ENCODE measurements at places on chromosomes 4 and X.

DNA sequence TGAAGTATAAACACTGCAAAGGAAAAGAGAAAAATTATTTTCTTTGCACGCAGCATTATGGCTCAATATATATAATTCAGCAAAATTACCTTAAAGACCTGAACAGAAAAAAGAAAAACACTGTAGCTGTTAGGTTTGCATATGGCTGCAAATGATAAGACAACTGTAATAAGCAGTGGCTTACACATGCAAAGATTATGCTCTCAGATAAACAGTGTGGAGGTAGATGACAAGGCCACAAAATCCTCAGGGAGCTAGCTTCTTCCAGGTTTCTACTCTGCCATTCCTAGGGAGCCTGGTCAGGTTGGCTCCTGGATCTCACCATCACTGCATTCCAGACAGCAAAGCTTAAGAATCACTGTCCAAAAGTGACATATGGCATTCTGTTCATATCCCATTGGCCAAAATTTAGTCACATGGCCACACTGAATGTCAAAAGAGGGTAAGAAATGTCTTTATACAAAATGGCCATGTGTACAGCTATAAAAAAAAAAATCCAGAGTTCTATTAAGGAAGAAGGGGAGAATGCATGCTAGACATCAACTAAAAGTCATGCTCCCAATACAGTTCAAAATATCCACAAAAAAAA is 195.2 kb upstream of the SLC7A11 start:
- no peaks in the 10 kb centered on the region for H3K36me3 ChIP-seq
- H3K4me1 ChIP-seq: no peaks in the 10 kb centered on the region
- no peak overlapping the region for H3K4me3 ChIP-seq

DNA sequence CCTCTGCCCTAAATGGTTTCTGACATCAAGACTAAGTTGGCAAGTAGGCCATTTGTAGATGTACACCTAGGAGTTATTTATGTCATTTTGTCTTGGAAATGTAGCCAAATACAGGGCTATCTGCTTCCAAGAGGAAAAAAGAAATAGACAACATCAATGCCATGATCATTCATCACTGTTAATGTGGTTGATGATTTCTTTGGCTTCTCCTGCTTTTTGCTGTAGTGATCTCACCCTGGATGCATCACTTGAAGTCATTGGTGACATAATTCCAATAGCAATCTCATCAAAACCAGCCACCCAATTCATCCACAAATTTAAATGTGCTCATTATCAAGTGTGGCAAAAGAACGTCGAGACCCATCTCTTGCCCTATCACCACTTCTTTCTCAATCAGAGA is 222.6 kb upstream of the PPARGC1A start:
- H3K27me3 ChIP-seq: no peaks in the 10 kb centered on the region
- no peak overlapping the region for H3K27ac ChIP-seq
- no peak overlapping the region for H3K4me3 ChIP-seq
- H3K36me3 ChIP-seq: no peaks in the 10 kb centered on the region
- no peak for DNase-seq
- no peaks in the 10 kb centered on the region for H3K4me1 ChIP-seq

DNA sequence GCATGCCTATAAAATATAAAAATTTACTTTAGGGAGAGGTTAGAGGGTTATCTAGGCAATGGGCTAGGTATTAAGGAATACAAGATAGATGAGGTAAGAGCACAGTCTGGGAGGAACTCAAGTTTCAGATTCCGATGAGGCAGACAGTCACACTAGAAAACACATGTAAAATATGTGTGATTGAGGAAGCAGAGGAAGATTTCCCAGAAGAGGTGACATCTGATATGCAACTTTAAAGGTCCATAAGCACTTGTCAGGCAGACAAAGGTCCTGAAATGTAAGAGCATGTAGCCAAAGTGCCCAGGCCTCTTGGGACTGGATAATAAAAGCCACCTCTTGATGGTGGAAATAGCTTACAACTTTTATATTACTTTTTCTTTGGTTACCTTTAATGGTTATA is 81.1 kb upstream of the AADAT start:
- H3K27ac ChIP-seq: no peak overlapping the region
- H3K4me1 ChIP-seq: no peaks in the 10 kb centered on the region
- H3K36me3 ChIP-seq: no peaks in the 10 kb centered on the region

- no peak overlapping the region for H3K27ac ChIP-seq
- H3K36me3 ChIP-seq: peaks cover 3% of the 10 kb centered on the region
- DNase-seq: no peak
- no peak overlapping the region for H3K4me3 ChIP-seq
These were observed 39.8 kb downstream of the XIAP start for GRCh38 chrX:123899701-123900100.

DNA sequence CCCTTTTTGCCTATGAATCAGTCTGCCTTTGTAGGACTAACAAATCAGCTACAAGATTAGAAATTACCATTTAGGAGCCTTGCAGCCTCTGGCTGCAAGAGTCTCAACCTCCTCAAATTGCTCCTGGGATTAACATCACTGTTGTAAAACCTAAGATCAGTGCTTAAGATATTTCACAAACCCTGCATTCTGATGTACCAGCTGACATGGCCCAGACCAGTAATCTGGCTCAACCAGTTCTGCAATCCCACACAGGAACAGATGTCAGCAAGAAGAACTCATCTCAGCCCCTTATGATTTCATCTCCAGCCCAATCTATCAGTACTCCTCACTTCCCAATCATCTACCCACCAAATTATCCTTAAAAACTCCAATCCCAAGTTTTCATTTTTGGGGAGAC is 32.5 kb upstream of the AADAT start:
- no peaks in the 10 kb centered on the region for H3K27me3 ChIP-seq
- H3K36me3 ChIP-seq: no peaks in the 10 kb centered on the region
- no peak for DNase-seq
- H3K4me1 ChIP-seq: no peaks in the 10 kb centered on the region
- no peak overlapping the region for H3K4me3 ChIP-seq

DNA sequence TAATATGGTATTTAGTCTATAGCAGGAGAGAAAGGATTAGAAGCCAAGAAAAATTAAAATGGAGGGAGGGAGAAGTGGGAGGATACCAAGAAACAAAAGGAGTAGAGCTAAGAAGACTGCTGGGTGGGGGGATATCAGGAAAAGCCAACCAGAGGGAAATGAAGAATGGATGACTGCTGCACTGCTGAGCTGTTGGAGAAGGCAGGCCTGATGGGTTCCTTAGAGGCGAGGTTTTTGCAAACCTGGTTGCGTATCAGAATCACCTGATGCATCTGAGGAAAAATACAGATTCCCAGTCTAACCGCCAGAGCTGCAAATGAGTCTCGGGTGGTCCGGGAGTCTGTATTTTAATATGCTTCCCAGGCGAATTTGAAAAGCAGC is 1.5 kb downstream of the PGRMC1 start:
- no peak overlapping the region for H3K27ac ChIP-seq
- H3K36me3 ChIP-seq: no peaks in the 10 kb centered on the region
- H3K27me3 ChIP-seq: no peaks in the 10 kb centered on the region
- H3K4me1 ChIP-seq: no peaks in the 10 kb centered on the region

- DNase-seq: no peak
- H3K4me3 ChIP-seq: no peak overlapping the region
- no peaks in the 10 kb centered on the region for H3K36me3 ChIP-seq
- no peak overlapping the region for H3K27ac ChIP-seq
- H3K4me1 ChIP-seq: peaks cover 3% of the 10 kb centered on the region
- no peaks in the 10 kb centered on the region for H3K27me3 ChIP-seq
These were observed 33.4 kb downstream of the SPRY1 start for GRCh38 chr4:123430031-123430430.

- no peaks in the 10 kb centered on the region for H3K36me3 ChIP-seq
- no peak for DNase-seq
- H3K27me3 ChIP-seq: no peaks in the 10 kb centered on the region
- no peak overlapping the region for H3K27ac ChIP-seq
- H3K4me1 ChIP-seq: no peaks in the 10 kb centered on the region
These were observed 57.6 kb upstream of the FAT1 start for GRCh38 chr4:186781032-186781917.

- H3K27ac ChIP-seq: no peak overlapping the region
- no peaks in the 10 kb centered on the region for H3K4me1 ChIP-seq
- H3K36me3 ChIP-seq: no peaks in the 10 kb centered on the region
- no peaks in the 10 kb centered on the region for H3K27me3 ChIP-seq
These were observed 366.6 kb downstream of the GASK1B start for GRCh38 chr4:157806184-157806583.

DNA sequence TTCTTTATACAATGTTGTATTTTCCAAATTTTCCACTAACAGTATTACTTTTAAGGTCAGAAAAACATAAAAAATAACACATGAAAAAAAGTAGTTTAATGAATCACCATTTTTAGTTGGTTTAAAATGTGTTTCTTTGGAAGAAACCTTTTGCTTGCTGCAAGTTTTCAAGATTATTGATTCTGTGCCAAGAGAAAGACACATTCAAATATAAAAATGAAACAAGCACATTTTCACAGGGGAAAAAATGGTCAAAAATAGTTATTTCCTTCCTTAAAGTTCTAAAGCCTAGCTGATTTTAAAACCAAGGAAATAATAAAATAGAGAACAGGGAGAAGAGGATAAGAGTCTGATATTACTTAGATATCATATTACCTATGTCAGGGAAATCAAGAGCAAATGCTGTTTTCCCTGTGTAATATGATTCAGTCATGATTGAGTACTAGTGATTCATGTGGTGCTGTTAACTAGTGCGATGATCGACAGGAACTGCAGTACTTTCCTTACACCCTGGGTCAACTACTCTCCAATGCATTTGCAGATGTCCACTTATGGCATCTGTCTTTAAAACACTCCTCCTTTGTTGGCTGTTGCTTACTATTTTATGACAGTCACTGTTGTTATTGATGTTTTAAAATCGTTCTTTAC is 103.8 kb downstream of the CAMK2D start:
- no peak overlapping the region for H3K4me3 ChIP-seq
- H3K27me3 ChIP-seq: no peaks in the 10 kb centered on the region

All from thyroid gland (tissue), 4 donors.